ENCODE measurements at places on chromosomes 1 and 21. TPM values are rescaled to one million over a fixed set of nuclear protein-coding genes. Genes with fewer than 3 reads are reported as not detected.

The ERICH3 gene
- total RNA-seq, result not detected

The GPR3 gene
- 0.09 TPM for total RNA-seq

The SLC6A17 gene
- total RNA-seq, result not detected

The TRIM33 gene
- total RNA-seq, result 21.9 TPM

The ACTL8 gene
- not detected for total RNA-seq

The OR2T11 gene
- not detected for total RNA-seq

The BARHL2 gene
- total RNA-seq, result not detected

The RXRG gene
- not detected for total RNA-seq

The BSND gene
- not detected for total RNA-seq

Data from endothelial cell of coronary artery (primary cell).